Astrocyte (in vitro differentiated cells and primary cell): ENCODE measurements at places on chromosomes 3 and 15. TPM values are rescaled to one million over a fixed set of nuclear protein-coding genes. Genes with fewer than 3 reads are reported as not detected.

The ADAMTSL3 gene
- total RNA-seq, result 2.4 and 3.0 TPM in 2 replicates

The RFT1 gene
- 19.2 and 23.0 TPM in 2 replicates for total RNA-seq

The SEC22C gene
- total RNA-seq, result 36.7 and 37.4 TPM in 2 replicates

The KBTBD8 gene
- 9.2 and 9.4 TPM in 2 replicates for total RNA-seq

The GPR62 gene
- not detected in 2 replicates for total RNA-seq

The STAC gene
- 7.1 and 9.4 TPM in 2 replicates for total RNA-seq

The B3GNT5 gene
- total RNA-seq, result 15.1 and 15.8 TPM in 2 replicates

The NUDT16 gene
- 15.4 and 16.4 TPM in 2 replicates for total RNA-seq

The FGF7 gene
- 0.26 and 0.43 TPM in 2 replicates for total RNA-seq

The CADPS gene
- 5.4 and 7.1 TPM in 2 replicates for total RNA-seq

The CFAP20DC gene
- 0.57 and 0.89 TPM in 2 replicates for total RNA-seq

The CD47 gene
- 33.8 and 34.4 TPM in 2 replicates for total RNA-seq

The CHRNA7 gene
- total RNA-seq, result 1.5 and 1.9 TPM in 2 replicates

The TXNRD3 gene
- 7.6 and 11.1 TPM in 2 replicates for total RNA-seq

The SEMA3B gene
- 4.9 and 5.9 TPM in 2 replicates for total RNA-seq

The MEGF11 gene
- 0.16 and 0.29 TPM in 2 replicates for total RNA-seq

The PSTPIP1 gene
- total RNA-seq, result not detected in 2 replicates

The KNL1 gene
- total RNA-seq, result 2.0 and 3.3 TPM in 2 replicates

The MAGEL2 gene
- total RNA-seq, result 8.1 and 8.6 TPM in 2 replicates

The ZNF860 gene
- total RNA-seq, result 2.7 and 3.7 TPM in 2 replicates

The GOLGA6L22 gene
- total RNA-seq, result not detected in 2 replicates

The GOLGA8A gene
- 50.2 and 62.8 TPM in 2 replicates for total RNA-seq

The PAQR9 gene
- total RNA-seq, result 0.22 and 0.23 TPM in 2 replicates

The LRRC3B gene
- 1.6 and 5.7 TPM in 2 replicates for total RNA-seq

The BMF gene
- total RNA-seq, result 31.0 and 31.8 TPM in 2 replicates

The OR5K2 gene
- total RNA-seq, result not detected in 2 replicates

The ANKRD63 gene
- total RNA-seq, result not detected in 2 replicates

The PP2D1 gene
- not detected in 2 replicates for total RNA-seq

The TWF2 gene
- 103 and 105 TPM in 2 replicates for total RNA-seq

The CPNE9 gene
- 0.20 TPM in 1 of 2 replicates, not detected in the other for total RNA-seq

The CYP19A1 gene
- 0.65 and 0.75 TPM in 2 replicates for total RNA-seq

The WDR48 gene
- 38.5 and 40.8 TPM in 2 replicates for total RNA-seq

The RTP1 gene
- total RNA-seq, result not detected in 2 replicates

The ATG7 gene
- 24.8 and 29.5 TPM in 2 replicates for total RNA-seq

The CACNA2D3 gene
- 0.34 and 0.70 TPM in 2 replicates for total RNA-seq

The NIT2 gene
- 44.9 and 47.7 TPM in 2 replicates for total RNA-seq

The SPTSSB gene
- 0.50 TPM in 1 of 2 replicates, not detected in the other for total RNA-seq

The TFG gene
- 154 and 155 TPM in 2 replicates for total RNA-seq

The TMEM207 gene
- total RNA-seq, result not detected in 2 replicates

The GABRB3 gene
- 43.2 and 47.9 TPM in 2 replicates for total RNA-seq

The ADPRH gene
- 2.6 and 3.1 TPM in 2 replicates for total RNA-seq

The SCN11A gene
- total RNA-seq, result 0.07 and 0.20 TPM in 2 replicates

The FAM174B gene
- 10.2 and 11.2 TPM in 2 replicates for total RNA-seq

The RBPMS2 gene
- 10.6 and 10.8 TPM in 2 replicates for total RNA-seq

The PLA1A gene
- 0.91 and 2.0 TPM in 2 replicates for total RNA-seq
